ENCODE measurements at places on chromosomes 1 and 21.

- DNase-seq, result no peak
Measured at GRCh38 chr1:221204055-221204833, 325.0 kb downstream of the HLX start.

DNA sequence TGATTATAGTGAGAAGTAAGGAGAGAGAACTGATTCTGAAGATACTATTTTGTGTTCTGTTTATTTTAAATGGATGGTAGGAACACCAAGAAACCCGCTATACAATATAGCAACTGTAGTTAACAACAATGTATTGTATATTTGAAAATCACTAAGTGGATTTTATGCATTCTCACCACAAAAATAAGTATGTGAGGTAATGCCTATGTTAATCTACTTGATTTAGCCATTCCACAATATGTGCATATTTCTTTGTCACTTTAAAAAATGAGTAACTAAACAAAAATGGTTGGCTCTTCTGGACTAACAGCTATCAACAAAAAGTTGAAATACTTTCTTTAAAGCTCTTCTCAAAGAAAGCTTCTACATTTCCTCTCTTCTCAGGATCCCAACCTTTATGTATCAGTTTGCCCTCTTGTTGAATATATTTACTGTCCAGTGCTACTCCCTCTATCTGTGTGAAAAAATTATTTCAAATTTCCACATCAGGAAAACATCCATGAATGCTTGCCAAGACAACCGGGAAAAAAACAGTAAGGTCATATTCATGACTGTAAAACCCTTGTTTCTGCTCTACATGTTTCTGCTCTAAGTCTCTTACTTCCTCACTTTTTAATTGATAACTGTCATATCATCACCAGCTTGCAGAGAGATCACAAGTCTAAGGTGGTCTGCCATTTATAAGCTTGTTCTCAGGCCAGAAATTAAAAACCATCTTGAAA is 27.0 kb downstream of the CLCA4 start:
- no peak for DNase-seq

GRCh38 chr1:10514490-10515235 is 39.9 kb downstream of the PEX14 start:
- no peak for DNase-seq

GRCh38 chr1:77095236-77095635 is 124.0 kb downstream of the PIGK start:
- no peak for DNase-seq

DNA sequence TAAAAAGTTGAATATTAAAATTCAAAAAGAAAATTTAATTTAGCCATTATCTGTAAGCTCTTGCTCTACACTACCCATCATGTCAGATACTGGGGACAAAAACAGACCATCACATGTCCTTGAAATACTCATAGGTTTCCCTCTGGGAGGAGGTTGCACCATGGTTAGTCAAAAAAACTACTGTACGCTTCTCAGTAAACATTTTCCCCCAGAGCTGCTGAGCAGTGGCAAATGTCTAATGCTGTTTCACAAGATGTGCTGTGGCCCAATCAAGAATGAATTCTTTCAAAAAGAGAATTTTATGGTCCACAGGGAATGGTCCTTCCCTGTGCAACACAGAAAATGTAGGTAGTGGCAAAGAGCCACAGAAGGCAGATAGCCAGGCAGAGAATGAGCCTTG is 6.1 kb downstream of the SLC25A24 start:
- DNase-seq, result no peak
